ENCODE measurements at places on chromosomes 13 and 19.
A peak's percentile ranks its signal among the peaks of the same experiment; 100 is the strongest.

DNA sequence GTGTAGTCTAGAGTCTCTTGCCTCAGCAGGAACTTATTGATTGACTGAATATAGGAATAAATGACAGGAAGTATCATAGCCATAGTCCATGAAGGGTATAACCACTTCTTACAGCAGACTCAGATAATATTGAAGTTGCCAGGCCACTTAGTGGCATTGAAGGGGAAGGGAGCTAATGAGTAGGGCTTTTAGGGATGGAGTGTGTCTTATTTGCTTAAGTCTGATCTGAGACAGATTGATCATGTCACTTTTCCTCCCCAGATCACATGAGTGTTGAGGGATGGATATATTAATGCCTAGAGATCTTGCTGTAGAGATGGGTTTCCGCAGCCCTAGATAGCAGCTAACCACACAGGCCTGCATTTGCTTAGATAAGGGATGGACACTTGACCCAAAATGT is 62.2 kb upstream of the NBEA start:
- no peak overlapping the region for H3K4me3 ChIP-seq
- DNase-seq = no peak
- no peaks in the 10 kb centered on the region for H3K4me1 ChIP-seq
- no peaks in the 10 kb centered on the region for H3K27me3 ChIP-seq

- no peak overlapping the region for H3K27ac ChIP-seq
- no peaks in the 10 kb centered on the region for H3K27me3 ChIP-seq
- DNase-seq = peak; percentile 44
These were observed 254.2 kb downstream of the ITGBL1 start for GRCh38 chr13:101706651-101707050.

- H3K36me3 ChIP-seq = peaks cover 33% of the 10 kb centered on the region
- peak within 1 kb of the TSS; percentile 56 for H3K4me3 ChIP-seq
- peak; percentile 71 for DNase-seq
- no peaks in the 10 kb centered on the region for H3K27me3 ChIP-seq
- H3K4me1 ChIP-seq = peaks cover 37% of the 10 kb centered on the region
These were observed at the start of gene USF2 for GRCh38 chr19:35268536-35269437. Gene USF2 (plus strand): TSS chr19:35268962. CDS start chr19:35269102, 140 bp downstream.

DNA sequence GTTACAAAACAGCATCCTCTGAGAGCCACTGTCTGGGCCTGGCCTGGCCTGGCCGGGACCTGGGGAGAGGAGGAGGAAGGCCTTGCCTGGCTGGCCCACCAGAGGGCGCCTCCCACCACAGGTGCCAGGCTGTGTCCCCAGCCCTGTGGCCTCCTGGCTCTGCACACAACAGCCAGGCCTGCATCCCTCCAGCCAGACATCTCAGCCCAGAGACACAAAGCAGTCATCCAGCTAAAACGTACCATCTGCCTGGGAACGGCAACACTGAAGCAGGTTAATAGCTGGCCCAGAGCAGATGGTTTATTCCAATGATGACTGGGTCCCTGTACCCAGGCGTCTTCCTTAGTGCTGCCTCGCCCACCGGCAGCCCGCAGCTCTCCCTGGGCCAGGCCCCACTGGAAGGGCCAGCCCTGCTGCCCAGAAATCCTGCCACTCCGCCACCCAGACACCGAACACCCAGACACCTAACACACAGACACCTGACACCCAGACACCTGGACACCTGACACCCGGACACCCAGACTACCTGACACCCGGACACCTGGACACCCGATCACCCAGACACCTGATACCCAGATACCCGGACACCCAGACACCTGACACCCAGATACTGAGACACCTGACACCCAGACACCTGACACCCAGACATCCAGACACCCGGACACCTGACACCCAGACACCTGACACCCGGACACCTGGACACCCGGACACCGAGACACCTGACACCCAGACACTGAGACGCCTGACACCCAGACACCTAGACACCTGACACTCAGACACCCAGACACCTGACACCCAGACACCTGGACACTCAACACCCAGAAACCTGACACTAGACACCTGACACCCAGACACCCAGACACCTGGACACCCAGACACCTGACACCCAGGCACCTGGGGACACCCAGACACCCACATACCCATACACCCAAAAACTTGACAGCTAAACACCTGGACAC is 20.1 kb downstream of the C19orf12 start:
- H3K27ac ChIP-seq = no peak overlapping the region
- H3K36me3 ChIP-seq = no peaks in the 10 kb centered on the region
- peaks cover 12% of the 10 kb centered on the region for H3K4me1 ChIP-seq
- no peak overlapping the region for H3K4me3 ChIP-seq
- peak; percentile 77 for DNase-seq
- H3K27me3 ChIP-seq = no peaks in the 10 kb centered on the region

- no peaks in the 10 kb centered on the region for H3K36me3 ChIP-seq
- no peaks in the 10 kb centered on the region for H3K4me1 ChIP-seq
- no peak for DNase-seq
These were observed 427.9 kb downstream of the ZNF536 start for GRCh38 chr19:30799865-30800755.

GRCh38 chr13:36552334-36552733 is 120.0 kb downstream of the CCNA1 start:
- H3K4me3 ChIP-seq = no peak overlapping the region
- H3K27me3 ChIP-seq = no peaks in the 10 kb centered on the region
- DNase-seq = no peak
- H3K36me3 ChIP-seq = no peaks in the 10 kb centered on the region
- no peak overlapping the region for H3K27ac ChIP-seq
- H3K4me1 ChIP-seq = no peaks in the 10 kb centered on the region

GRCh38 chr13:52345048-52345447 is 60.9 kb downstream of the THSD1 start:
- no peaks in the 10 kb centered on the region for H3K4me1 ChIP-seq
- no peak overlapping the region for H3K4me3 ChIP-seq
- no peaks in the 10 kb centered on the region for H3K27me3 ChIP-seq
- no peak overlapping the region for H3K27ac ChIP-seq
- H3K36me3 ChIP-seq = no peaks in the 10 kb centered on the region
